Left hindlimb (tissue), 1 donor: ENCODE measurements at places on chromosomes 16 and 17.

- DNase-seq = no peak
These were observed 57.9 kb downstream of the BRIP1 start for GRCh38 chr17:61805399-61805798.

DNA sequence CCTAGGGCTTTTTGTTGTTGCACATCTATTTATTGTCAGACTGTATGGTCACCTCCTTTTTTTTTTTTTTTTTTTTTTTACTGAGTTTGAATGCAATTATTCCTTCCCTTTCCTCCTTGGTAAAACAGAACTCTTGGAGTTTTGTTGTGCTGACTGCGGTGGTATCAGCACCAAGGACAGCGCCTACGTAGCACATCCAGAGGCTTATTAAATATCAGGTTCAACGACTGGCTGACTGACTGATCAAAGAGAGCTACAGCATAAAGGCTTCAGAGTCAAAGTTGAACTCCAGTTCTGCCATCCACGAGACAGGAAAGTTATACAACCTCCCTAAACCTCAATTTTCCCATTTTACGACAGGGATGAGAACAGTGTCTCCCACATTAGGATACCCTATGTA is 86.1 kb upstream of the RBFOX1 start:
- no peak for DNase-seq

DNA sequence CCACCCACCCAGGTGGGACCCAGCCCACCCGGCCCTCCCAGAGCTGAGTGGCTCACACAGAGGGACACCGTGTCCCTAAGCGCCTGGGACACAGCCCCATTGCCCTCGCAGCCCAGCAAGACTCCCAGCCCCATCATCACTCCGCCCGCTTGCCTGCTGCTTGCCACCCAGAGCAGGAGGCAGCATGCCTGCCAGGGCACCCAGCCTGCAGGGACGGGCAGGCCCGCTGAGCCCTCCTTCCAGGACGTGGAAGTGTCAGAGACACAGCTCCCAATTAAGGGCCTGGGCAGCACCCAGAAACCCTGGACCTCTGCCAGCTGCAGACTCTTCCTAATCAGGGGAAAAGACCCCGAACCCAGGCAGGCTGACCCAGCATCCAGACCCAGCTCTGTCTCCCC is 17.2 kb upstream of the OSGIN1 start:
- no peak for DNase-seq

- peak; percentile 78 for DNase-seq
These were observed 86.3 kb downstream of the SPECC1 start for GRCh38 chr17:20095336-20096080.

- DNase-seq = no peak
These were observed 202.2 kb upstream of the NLRP1 start for GRCh38 chr17:5786510-5786875.

GRCh38 chr17:13753771-13754170 is 152.0 kb upstream of the HS3ST3A1 start:
- no peak for DNase-seq

- no peak for DNase-seq
These were observed 10.3 kb downstream of the ITGAX start for GRCh38 chr16:31365131-31365865.

GRCh38 chr16:58026139-58026704 is 668 bp downstream of the MMP15 start:
- peak; percentile 64 for DNase-seq

- DNase-seq = no peak
These were observed 21.6 kb downstream of the SPOP start for GRCh38 chr17:49656247-49656646.

DNA sequence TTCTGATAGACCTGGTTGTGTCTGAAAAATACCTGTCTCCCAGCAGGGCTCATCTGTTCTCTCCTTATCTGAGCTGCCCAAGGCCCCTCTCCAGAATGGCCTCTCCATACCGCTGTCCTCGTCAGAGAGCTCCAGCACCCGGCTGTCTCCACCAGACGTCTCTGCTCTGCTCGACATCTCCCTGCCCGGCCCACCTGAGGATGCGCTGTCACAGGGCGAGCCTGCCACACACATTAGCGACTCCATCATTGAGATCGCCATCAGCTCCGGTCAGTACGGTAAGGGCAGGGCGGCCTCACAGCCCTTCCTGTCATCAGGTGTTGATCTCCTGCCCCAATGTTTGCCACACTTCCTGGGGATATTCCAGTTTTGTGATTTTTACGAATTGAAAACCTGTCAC is 10.2 kb upstream of the JPT2 start:
- DNase-seq = no peak

DNA sequence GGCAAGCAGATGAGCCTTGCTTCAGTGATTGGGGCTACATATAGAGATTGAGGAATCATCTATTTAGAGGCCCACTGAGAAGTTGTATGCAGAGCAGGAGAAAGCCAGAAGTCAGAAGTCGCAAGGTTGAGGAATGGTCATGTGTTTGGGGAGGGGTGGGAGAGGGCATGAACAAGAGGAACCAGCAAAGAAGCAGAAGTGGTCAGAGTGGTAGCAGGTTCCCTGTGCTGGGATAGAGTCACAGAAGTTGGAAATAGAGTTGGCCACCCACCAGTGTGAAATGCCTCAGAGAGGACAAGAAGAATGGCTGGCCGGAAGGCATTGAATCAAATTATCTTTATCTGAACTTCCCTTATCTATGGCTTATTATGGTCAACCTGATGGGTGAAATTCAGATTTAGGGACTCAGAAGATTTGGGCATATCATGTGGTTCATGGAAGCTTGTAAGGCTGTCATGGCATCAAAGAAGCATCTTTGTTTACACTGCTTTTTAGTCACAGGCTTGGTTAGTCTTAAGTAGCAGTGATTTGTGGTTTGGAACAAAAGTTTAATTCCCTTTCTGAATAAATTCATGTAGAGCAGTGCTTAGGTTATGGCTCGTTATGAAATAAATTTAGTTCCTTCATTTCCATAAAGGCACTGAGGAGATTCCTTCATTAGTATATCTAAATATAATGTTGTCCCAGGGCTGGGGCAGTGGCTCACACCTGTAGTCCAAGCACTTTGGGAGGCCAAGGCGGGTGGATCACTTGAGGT is 19.7 kb downstream of the MAP3K3 start:
- DNase-seq = no peak

DNA sequence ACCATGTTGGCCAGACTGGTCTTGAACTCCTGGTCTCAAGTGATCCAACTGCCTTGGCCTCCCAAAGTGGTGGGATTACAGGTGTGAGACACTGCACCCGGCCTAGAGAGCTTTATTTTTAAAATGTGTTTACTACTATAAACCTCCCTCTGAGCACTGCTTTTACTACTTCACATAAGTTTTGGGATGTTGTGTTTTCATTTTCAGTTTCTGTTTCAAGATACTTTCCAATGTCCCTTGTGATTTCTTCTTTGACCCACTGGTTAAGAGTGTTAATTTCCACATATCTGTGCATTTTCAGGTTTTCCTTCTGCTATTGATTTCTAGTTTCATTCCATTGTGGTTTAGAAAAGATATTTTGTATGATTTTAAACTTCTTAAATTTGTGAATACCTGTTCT is 74.4 kb downstream of the NETO2 start:
- DNase-seq = no peak

DNA sequence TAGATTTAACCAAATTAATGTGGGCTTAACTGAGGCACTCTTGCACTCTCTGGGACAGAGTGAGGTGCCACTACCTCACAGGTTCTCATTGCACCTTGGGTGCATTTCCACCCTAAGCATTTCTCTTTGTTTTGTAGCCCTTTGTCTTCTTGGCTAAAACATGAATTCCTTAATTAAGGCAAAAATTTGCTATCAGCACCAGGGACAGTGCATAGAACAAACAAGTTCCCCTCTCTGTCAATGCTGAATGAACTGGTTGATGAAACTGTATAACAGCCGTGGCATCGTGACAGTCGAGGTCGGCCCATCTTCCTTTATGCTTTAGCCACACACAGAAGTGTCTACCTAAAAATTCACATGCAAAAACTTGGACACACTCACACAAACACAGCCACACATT is 74.8 kb downstream of the HS3ST2 start:
- no peak for DNase-seq

- DNase-seq = no peak
These were observed 9.9 kb downstream of the SSTR5 start for GRCh38 chr16:1082266-1082951.

GRCh38 chr17:36629970-36630502 is 28.7 kb downstream of the MRM1 start:
- no peak for DNase-seq

- DNase-seq = no peak
These were observed 31.7 kb downstream of the CRISPLD2 start for GRCh38 chr16:84851192-84852127.

DNA sequence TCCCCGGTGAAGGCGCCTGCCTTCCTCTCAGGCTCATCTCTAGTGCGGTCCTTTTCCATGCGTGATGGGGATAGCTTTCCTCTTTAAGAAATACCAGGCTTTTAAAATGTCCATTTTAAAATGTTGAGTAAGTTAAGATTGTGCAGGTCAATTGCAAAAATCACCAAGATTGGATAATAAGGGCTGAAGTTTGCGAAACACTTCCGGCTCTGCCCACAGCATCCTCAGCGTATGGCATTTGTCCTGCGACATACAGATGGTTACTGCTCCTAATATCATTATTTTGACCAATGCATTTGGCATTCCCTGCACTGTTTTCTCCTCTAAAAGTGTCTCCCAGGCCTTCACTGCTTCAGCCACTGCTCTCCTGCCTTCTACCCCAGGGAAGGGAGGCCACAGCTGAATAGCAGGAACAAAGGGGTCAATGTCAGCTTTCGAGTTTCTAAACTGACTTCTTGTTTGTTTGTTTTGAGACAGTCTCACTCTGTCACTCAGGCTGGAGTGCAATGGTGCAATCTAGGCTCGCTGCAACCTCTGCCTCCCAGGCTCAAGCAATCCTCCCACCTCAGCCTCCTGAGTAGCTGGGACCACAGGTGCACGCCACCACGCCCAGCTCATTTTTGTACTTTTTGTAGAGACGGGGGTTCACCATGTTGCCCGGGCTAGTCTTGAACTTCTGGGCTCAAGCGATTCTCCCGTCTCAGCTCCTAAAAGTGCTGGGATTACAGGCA is 91.9 kb downstream of the CRISPLD2 start:
- no peak for DNase-seq

- DNase-seq = peak; percentile 83
These were observed 28.0 kb upstream of the SNN start for GRCh38 chr16:11639925-11640899.

- DNase-seq = no peak
These were observed 44.7 kb upstream of the SOX9 start for GRCh38 chr17:72075995-72076677.

DNA sequence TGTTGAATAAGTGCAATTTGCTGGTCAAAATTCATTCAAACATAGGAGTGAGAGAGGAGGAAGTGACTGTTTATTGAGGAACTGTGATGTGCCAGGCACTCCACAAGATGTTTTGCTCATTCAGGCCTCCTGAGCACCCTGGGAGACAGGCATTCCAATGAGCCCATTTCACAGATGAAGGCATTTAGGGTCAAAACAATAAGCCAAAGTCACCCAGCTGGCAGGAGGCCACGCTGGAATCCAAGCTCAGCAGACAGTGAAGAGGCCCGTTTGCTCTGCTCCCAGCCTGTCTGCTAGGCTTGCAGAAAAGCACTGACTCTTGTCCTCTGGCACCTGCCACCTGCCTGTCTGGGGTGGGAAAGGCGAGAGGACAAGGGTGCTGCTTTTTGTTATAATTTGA is 10.1 kb upstream of the SLC25A39 start:
- DNase-seq = no peak

- DNase-seq = no peak
These were observed 21.9 kb upstream of the GPRC5C start for GRCh38 chr17:74410001-74410443.

DNA sequence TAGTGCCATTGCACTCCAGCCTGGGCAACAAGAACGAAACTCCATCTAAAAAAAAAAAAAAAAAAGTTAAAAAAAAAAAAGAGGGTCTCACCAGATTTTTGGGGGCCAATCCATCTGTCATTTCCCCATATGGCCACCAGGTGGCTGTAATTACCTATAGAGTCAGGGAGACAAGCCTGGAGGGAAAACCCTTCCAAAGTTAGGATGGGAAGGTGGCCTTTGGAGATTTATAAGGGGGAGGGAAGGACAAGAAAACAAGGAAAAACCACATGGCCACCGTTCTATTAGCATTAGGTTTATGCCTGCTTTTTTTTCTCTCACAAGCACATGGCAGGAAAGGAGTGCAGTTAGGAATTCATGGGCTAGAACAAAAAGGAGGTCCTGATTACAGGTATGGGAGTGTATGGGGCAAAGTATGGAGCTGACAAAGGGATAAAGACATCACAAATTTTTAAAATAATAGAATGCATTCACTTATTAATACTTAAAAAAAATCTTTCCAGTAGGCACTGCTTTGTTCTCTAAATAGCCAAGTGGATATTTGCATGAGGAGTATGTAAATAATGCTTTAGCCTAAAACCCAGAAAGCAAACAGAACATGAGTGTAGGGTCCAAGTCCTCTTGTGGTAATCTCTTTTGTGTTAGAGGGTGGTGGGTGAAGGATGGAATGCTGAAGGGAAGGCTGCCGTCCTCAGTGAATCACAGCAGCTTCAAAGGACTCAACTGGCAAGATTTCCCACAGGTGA is 5.1 kb downstream of the CYB5D1 start:
- DNase-seq = peak; percentile 45

GRCh38 chr16:89330177-89330856 is 112.8 kb downstream of the ZNF778 start:
- no peak for DNase-seq

DNA sequence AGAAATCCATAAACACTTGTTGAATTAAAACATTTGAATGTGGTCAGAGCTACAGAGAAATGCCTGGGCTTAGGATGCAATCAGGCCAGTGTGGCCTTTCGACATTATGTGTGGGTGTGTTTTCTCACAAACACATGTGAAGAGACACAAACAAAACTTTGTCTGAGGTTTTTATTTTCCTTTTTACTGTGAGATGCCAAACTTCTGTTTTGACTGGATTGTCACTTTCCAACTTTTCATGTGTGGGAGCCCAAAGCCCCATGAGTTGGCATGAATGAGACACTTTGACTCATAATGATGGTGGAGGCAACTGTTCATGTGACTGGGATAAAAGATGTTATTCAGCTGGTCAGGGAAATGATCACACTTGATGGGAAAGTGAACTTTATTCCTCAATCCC is 71.9 kb upstream of the GAS7 start:
- DNase-seq = no peak

DNA sequence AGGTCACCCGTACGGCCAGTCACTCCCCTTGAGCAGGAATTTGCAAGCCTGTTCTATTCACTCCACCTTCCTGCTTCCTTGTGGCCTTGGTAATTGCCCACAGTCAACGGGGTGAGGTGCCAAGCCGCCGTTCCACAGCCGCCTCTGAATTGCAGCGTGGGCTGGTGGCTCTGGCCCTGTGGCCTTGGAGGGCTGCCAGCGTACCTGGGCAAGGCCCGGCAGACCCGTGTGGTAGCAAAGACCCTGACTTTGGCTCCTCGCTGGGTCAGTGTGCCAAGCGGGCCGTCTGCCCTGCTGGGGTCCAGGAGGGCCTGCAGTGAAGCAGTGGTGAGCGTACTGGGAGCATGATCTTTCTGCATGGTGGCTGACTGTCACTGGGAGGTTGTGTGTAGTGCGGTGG is 3.6 kb downstream of the BANP start:
- no peak for DNase-seq

- no peak for DNase-seq
These were observed 128.7 kb downstream of the RPTOR start for GRCh38 chr17:80673152-80673920.
